Activated CD8-positive, alpha-beta memory T cell treated with anti-CD3 and anti-CD28 coated beads, Interleukin-2, amount 10 ng/mL, durations not matched to agents 7 days and 5 days (primary cell): ENCODE measurements at places on chromosomes 4 and X. TPM values are rescaled to one million over a fixed set of nuclear protein-coding genes. Genes with fewer than 3 reads are reported as not detected.

Gene NR0B1
- not detected for total RNA-seq

Gene GUCY2F
- total RNA-seq = not detected

Gene AMELX
- not detected for total RNA-seq

Gene ETDA
- total RNA-seq = not detected

Gene GAB3
- total RNA-seq = 26.6 TPM

Gene FGFBP2
- 9.0 TPM for total RNA-seq

Gene AMTN
- not detected for total RNA-seq

Gene GLRA3
- total RNA-seq = not detected

Gene SPANXN3
- not detected for total RNA-seq

Gene PRRG3
- not detected for total RNA-seq

Gene SAP30
- 32.7 TPM for total RNA-seq

Gene DMRTC1B
- total RNA-seq = not detected

Gene FAM184B
- total RNA-seq = not detected

Gene KCNE5
- 0.47 TPM for total RNA-seq

Gene CFAP47
- not detected for total RNA-seq

Gene CACNA1F
- 0.19 TPM for total RNA-seq

Gene GPR143
- not detected for total RNA-seq

Gene PAGE2B
- not detected for total RNA-seq

Gene DAPP1
- 25.3 TPM for total RNA-seq

Gene GAB1
- 0.55 TPM for total RNA-seq

Gene ASB5
- not detected for total RNA-seq

Gene ABLIM2
- 0.19 TPM for total RNA-seq

Gene ZAR1
- not detected for total RNA-seq

Gene PSAPL1
- not detected for total RNA-seq

Gene TMEM271
- not detected for total RNA-seq

Gene CT45A1
- not detected for total RNA-seq
